ENCODE measurements at places on chromosomes 2 and 18.

DNA sequence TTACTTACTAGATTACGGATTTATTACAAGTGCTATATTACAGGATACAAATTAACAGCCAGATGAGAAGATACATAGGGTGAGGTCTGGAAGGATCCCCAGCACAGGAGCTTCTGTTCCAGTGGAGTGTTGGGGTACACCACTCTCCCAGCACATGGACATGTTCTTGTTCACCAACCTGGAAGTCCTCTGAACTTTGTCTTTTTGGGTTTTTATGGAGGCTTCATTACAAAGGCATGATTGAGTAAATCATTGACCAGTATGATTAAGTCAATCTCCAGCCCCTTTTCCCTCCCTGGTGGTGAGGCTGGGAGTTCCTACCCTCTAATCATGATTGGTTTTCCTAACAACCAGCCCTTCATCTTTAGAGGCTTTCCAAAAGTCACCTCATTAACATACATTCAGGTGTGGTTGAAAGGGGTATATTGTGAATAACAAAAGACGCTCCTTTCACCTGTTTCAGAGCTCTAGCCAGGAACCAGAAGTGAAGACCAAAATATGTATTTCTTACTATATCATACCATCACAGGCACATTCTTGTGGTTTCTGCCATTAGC, 38.3 kb downstream of the APLF start:
- no peaks in the 10 kb centered on the region for H3K27me3 ChIP-seq
- no peak overlapping the region for H3K27ac ChIP-seq
- no peak for DNase-seq
- H3K4me1 ChIP-seq: no peaks in the 10 kb centered on the region
- H3K4me3 ChIP-seq: no peak overlapping the region
- H3K36me3 ChIP-seq: no peaks in the 10 kb centered on the region

GRCh38 chr2:63055226-63056106, 4.8 kb downstream of the OTX1 start:
- H3K4me3 ChIP-seq: no peak overlapping the region
- peaks cover 92% of the 10 kb centered on the region for H3K27me3 ChIP-seq
- H3K36me3 ChIP-seq: no peaks in the 10 kb centered on the region

DNA sequence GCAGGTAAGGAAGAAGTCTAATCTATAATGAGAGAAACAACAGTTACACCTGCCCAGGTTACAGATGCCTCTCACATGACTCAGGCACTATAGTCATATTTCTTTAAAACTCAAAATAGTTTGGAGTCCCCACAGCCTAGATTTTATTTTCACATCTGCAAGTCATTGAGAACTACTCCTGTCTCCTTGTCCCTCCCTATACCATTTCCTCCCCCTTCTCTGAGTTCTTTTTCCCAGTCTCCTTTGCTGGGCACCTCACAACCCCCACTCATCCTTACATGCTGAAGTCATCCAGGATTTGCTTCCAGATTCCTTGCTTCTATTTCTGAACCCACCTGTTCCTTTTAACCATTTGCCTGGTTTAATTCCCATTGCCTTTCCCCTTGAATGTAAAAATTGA, 73.1 kb upstream of the KCNE4 start:
- no peak overlapping the region for H3K27ac ChIP-seq
- no peaks in the 10 kb centered on the region for H3K27me3 ChIP-seq
- no peaks in the 10 kb centered on the region for H3K36me3 ChIP-seq
- no peak overlapping the region for H3K4me3 ChIP-seq
- DNase-seq: no peak

GRCh38 chr2:236718207-236718992, 148.8 kb downstream of the ACKR3 start:
- H3K4me1 ChIP-seq: peaks cover 26% of the 10 kb centered on the region
- H3K36me3 ChIP-seq: no peaks in the 10 kb centered on the region
- H3K27me3 ChIP-seq: peaks cover 2% of the 10 kb centered on the region
- H3K4me3 ChIP-seq: no peak overlapping the region

GRCh38 chr2:96501471-96501874, 3.7 kb downstream of the NEURL3 start:
- H3K4me1 ChIP-seq: peaks cover 7% of the 10 kb centered on the region
- no peak overlapping the region for H3K4me3 ChIP-seq
- no peak for DNase-seq
- no peak overlapping the region for H3K27ac ChIP-seq
- H3K27me3 ChIP-seq: peaks cover 35% of the 10 kb centered on the region

DNA sequence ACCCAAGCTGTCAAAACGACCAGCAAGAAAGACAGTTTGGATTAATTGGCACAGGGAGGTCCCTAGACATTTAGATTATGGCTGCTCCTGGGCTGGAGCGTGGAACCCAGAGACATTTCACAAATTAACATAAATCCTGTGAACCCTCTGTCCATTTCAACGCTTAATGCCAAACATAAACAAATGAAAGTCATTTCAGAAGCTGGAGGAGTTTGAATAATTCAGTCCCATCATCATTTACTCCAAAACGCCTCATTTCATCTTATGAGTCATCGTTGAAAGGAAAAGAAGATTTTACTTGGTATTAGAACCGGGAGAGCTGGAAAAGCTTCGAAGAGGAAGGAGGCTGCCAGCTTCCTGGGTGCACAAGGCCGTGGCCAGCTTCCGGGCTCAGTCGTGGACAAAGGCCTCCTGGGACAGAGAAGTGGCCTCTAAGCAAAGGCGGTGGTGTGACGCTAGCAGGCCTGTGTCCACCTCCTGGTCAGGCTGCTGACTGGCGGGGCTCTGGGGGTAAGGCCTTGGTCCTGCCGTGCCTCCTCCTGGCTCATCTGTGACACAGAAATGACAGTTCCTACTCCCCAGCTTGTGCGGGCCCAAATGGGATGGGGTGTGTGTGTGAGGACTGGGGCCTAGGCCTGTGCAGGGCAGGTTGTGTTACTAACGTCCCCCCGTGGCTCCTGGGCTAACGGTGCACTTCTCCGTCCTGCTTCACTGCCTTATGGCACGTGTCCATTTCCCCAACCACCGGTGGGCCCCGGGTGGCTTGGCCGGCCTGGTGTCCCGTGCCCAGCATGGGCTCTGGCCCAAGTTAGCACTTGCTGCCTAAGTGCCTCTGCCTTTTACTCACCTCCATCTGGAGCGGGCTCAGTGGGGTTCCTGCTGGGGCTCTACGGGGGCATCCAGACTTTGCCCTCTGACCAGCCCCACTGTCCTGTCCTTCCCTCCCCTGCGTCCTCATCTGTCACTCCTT, 71.6 kb downstream of the RRM2 start:
- H3K36me3 ChIP-seq: no peaks in the 10 kb centered on the region
- H3K4me3 ChIP-seq: no peak overlapping the region
- no peaks in the 10 kb centered on the region for H3K27me3 ChIP-seq
- peaks cover 16% of the 10 kb centered on the region for H3K4me1 ChIP-seq

DNA sequence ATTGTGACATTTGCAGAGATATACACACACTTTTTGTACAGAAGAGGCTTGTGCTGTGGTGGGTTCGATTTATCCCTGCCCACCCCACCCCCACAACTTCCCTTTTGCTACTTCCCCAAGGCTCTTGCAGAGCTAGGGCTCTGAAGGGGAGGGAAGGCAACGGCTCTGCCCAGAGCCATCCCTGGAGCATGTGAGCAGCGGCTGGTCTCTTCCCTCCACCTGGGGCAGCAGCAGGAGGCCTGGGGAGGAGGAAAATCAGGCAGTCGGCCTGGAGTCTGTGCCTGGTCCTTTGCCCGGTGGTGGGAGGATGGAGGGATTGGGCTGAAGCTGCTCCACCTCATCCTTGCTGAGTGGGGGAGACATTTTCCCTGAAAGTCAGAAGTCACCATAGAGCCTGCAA, 40.0 kb downstream of the STEAP3 start:
- DNase-seq: no peak
- H3K36me3 ChIP-seq: no peaks in the 10 kb centered on the region
- H3K4me3 ChIP-seq: no peak overlapping the region
- H3K4me1 ChIP-seq: peaks cover 7% of the 10 kb centered on the region

GRCh38 chr18:58381676-58382411, 247.0 kb downstream of the ALPK2 start:
- no peaks in the 10 kb centered on the region for H3K4me1 ChIP-seq
- H3K27me3 ChIP-seq: no peaks in the 10 kb centered on the region
- no peak overlapping the region for H3K4me3 ChIP-seq
- H3K27ac ChIP-seq: no peak overlapping the region
- DNase-seq: no peak

DNA sequence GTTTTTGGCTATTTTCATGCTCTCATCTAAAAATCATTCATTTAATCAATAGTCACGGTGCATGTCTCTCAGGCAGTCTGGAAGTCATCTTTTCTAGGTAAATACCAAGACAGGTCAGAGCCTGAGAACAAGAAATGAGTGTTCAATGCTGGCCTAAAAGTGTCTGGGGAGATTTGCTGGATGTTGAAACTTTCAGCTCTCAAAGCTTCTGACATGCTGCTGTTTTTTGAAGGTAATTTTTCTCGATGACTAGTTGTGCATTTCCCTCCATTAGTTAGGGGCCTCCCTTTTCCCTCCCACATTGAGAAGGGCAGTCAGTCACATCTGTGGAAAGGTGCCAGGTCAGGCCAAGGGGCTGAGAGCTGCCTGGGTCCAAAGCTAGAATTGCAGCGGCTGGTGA, 115.6 kb downstream of the LPIN1 start:
- peaks cover 7% of the 10 kb centered on the region for H3K4me1 ChIP-seq
- H3K4me3 ChIP-seq: no peak overlapping the region
- H3K36me3 ChIP-seq: no peaks in the 10 kb centered on the region
- H3K27ac ChIP-seq: no peak overlapping the region
- DNase-seq: no peak

DNA sequence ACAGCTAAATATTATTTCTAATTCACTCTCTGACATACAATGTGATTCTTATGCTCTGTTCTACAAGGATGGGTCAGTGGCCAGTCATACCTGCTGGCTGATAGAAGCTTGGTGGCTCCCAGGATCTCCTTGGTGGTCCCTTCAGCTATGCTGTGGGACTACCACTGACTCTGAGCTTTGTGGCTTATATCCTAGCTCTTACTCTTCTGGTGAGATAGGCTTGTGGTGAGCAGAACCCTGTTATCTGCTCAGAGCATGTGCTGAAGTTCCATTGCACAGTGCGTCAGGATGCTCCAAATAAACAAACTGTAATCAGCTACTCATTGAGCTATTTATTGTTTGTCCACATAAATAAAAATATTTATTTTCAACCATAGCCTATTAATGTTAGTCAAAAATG, 51.7 kb downstream of the MFSD6 start:
- no peaks in the 10 kb centered on the region for H3K36me3 ChIP-seq
- DNase-seq: no peak
- no peak overlapping the region for H3K27ac ChIP-seq
- no peaks in the 10 kb centered on the region for H3K27me3 ChIP-seq
- H3K4me3 ChIP-seq: no peak overlapping the region
- no peaks in the 10 kb centered on the region for H3K4me1 ChIP-seq

DNA sequence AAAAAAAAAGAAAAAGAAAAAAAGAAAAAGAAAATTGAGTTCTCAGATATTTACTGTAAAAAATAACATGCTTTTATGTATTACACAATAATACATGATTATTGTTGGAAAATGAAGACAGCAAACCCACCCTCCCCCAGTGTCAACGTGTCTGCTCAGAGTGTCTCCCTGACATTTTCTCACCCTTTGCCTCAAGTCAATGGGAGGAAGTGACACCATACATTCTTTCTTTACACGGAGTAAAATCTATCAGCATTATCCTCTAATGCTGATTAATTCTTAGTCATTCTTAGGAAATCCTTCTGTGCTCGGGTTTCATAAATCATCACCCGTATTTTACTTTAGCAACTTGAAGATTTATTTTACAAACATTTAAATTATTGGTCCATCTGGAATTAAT, 32.0 kb downstream of the CTAGE1 start:
- DNase-seq: peak; percentile 88
- no peaks in the 10 kb centered on the region for H3K36me3 ChIP-seq
- H3K4me3 ChIP-seq: no peak overlapping the region
- no peaks in the 10 kb centered on the region for H3K27me3 ChIP-seq

DNA sequence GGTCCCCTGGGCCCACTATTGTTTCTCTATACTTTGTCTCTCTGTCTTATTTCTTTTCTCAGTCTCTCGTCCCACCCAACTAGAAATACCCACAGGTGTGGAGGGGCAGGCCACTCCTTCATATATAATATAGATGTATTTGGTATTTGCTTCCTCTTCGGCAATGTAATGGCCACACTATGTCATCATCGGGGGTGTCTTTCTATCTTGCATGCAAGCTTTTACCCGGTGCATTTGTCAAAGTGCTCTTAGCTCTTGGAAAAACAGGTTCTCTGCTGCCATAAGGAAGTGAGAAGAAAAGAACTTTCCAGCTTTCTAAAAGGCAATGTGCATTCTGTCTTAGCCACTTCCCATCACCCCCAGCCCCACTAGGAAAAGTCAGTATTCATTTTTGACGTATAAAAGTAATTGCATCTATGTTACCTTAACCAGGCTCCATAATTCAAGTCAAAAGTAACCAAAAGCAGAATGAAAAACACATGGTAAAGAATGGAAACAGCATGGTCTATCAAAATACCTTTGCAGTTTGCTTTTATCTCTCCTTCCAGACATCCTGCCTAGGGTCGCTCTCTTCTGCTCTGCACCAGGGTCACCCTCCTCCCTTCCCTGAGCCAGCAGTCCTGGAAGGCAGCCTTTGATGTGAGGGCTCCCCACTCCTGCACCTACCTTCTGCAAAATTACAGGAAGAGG, 27.2 kb upstream of the FHL2 start:
- peaks cover 25% of the 10 kb centered on the region for H3K27me3 ChIP-seq
- no peak overlapping the region for H3K27ac ChIP-seq
- no peaks in the 10 kb centered on the region for H3K36me3 ChIP-seq
- no peak for DNase-seq
- H3K4me1 ChIP-seq: no peaks in the 10 kb centered on the region

- peaks cover 35% of the 10 kb centered on the region for H3K4me1 ChIP-seq
- H3K4me3 ChIP-seq: peak overlapping the region; percentile 60
- DNase-seq: no peak
- H3K36me3 ChIP-seq: no peaks in the 10 kb centered on the region
- peaks cover 6% of the 10 kb centered on the region for H3K27me3 ChIP-seq
These were observed 9.1 kb upstream of the ARID5A start for GRCh38 chr2:96527286-96528005.

DNA sequence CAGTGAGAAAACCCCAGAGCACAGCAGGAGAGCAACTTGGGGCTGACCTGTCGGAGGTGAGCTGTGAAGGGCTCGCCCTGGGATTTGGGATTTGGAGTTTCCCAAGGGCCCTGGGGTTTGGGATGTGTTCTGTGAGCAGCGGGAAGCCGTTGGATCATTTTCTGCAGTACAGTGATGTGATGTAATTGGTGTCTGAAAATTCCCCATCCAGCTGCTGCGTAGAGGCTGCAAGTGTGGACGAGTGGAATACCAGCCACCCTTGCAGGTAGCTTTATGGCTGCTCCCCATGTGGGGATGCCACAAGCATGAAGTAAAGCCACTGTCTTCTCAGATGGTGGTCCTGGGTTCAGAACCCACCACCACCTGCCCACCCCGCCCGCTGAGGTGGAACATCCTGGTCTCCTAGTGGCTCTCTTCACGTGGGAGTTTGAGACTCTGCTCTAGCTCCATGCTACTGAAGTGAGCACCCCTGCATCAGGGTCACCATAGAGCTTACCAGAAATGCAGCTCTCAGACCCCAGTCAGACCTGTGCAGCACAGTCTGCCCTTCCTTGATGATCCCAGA, 15.0 kb downstream of the IMPA2 start:
- H3K4me1 ChIP-seq: peaks cover 10% of the 10 kb centered on the region
- H3K36me3 ChIP-seq: no peaks in the 10 kb centered on the region
- H3K27me3 ChIP-seq: no peaks in the 10 kb centered on the region
- no peak overlapping the region for H3K27ac ChIP-seq
- no peak for DNase-seq

GRCh38 chr2:165587335-165587938, 117.9 kb downstream of the CSRNP3 start:
- H3K36me3 ChIP-seq: no peaks in the 10 kb centered on the region
- H3K4me1 ChIP-seq: peaks cover 3% of the 10 kb centered on the region
- DNase-seq: no peak
- H3K27me3 ChIP-seq: no peaks in the 10 kb centered on the region
